ENCODE measurements at places on chromosomes 12 and 14. TPM values are rescaled to one million over a fixed set of nuclear protein-coding genes. Genes with fewer than 3 reads are reported as not detected.

CLEC9A gene
- total RNA-seq: not detected

GRCh38 chr12:49703647-49704137 is 3.5 kb downstream of the FMNL3 start:
- no peak for DNase-seq

DNA sequence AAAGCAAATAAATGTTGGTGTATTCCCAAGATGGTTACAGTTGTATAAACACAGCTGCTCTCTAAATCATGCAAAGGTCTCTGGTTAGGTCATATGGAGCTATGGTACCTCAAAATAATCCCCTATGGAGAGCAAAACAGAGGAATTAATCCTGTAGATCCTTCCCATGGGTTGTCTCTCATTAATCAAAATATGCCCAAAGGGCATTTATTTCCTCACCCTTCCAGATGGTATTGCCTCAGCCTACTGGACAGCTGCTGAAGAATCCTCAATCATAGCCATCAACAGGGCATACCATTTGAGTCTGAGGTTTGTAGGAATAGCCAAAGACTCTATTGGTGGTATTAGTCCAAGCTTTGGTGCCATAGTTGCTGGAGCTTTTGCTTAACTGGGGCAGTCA is 360.9 kb downstream of the RPL10L start:
- no peak for DNase-seq

DNA sequence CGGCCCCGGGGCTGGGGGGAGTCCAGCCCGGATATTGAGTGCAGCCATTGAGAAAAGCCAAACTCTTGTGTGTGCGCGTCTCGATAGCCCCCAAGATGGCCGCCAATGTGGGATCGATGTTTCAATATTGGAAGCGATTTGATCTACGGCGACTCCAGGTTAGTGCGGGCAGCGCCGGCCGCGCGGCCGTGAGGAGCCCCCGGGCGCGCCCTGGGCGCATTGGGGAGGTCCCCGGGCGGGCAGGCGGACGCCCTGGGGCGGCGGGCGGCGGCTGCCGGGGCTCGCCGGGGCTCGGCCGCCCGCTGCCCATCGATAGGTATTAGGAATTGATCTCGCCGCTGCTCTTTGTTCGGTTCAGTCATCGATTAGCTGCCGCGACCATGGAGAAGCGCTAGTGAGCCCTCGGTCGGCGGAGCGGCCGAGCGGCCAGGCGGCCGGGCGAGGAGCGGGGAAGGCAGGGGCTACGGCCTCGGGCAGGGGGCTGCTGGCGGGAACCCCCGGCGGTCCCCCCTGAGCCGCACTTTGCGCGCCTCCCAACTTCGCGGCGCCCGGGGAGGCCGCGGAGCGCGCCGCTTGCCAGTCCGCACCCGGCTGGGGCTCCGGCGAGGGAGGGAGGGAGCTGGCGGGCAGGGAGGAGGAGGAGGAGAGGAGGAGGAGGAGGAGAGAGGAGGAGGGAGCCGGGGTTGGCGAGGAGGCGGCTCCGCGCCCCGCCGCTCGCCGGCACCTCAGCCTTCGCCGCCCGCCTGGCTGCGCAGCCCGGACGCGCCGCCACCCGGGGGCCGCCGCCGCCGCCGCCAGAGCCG is 113.9 kb upstream of the MYL2 start:
- DNase-seq: no peak

DNA sequence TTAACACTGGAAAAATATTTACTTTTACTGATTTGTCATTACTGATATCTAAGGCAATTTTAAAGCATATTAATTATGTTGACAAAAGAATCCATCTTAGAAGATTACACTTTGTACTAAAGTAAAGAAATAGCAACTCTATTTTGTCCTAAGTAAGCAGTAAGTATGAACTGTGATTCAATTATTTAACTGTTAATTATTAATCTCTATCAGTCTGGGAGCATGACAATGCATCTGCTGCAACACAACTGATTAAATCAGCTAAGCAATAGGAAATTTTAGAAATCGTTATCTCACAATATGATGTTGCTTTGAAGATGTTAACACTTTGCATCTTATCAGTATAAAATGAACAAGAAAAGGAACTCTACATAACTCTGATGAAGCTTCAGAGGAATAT is 172.3 kb downstream of the DPY19L2 start:
- no peak for DNase-seq
